ENCODE measurements at places on chromosomes 3 and 15.

DNA sequence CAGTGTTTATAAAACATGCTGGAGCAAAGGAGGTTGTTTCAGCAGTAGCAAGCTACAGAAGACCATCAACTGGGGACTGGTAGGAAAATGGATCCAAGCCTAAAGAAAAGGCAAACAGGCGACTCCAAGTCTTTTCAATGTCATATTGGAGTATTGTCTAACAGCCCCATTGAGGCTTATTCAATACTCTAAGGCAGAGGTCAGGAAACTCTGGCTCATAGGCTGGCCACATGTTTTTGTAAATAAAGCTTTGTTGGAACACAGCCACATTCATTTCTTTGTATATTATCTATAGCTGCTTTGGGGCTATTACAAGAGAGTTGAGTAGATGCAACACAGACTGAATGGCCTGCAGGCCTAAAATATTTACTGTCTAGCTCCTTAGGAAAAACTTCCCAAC is 77.5 kb downstream of the RPL22L1 start:
- no peak for DNase-seq

GRCh38 chr3:45972534-45973402 is 22.9 kb downstream of the FYCO1 start:
- no peak for DNase-seq

GRCh38 chr3:29301332-29302019 is 20.6 kb downstream of the RBMS3 start:
- DNase-seq, result no peak

DNA sequence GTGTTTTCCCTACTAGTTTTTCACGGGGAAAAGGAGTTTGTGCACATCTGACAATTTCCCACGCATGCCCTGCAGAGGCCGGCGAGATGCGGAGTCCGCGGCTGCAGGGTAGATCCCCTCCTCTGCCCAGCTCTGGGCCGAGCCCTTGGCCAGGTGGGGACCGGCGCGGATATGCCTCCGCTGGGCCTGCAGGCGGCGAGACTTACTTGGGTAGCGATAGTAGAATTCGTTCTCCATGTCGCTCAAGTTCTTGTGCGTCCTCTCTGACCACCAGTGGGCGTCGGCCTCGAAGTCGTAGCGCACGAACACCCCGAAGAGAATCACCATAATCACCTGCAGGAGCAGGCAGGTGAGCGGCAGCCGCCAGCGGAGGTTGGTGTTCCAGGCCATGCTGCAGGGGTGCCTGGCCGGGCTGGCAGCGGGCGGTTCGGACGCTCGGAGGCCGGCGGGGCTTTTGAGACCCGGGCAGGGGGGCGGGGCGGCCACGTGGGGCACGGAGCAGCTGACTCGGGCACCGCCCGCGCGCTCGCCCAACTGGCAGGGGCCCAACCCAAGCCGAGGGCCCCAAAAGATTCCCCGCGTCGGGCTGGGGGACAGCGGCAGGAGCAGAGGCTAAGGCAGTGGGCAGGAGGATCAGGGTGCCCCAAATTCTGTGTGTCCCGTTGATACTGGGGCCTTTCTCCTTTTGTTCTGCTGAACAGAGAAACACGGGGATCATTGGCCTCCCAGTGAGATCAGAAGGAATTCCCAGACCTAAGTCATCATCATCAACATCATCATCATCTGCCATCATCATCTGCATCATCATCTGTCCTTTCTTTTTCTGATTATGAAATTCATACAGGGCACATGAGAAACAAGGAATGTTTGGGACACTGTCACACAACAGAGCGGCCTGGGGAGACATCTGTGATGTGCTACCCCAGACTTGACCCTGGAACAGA is at the start of gene RHCG:
TSS of gene RHCG (minus strand) at position 429 of the 944 bp plus-strand sequence. CDS start at position 390, 39 bp downstream.
- no peak for DNase-seq

DNA sequence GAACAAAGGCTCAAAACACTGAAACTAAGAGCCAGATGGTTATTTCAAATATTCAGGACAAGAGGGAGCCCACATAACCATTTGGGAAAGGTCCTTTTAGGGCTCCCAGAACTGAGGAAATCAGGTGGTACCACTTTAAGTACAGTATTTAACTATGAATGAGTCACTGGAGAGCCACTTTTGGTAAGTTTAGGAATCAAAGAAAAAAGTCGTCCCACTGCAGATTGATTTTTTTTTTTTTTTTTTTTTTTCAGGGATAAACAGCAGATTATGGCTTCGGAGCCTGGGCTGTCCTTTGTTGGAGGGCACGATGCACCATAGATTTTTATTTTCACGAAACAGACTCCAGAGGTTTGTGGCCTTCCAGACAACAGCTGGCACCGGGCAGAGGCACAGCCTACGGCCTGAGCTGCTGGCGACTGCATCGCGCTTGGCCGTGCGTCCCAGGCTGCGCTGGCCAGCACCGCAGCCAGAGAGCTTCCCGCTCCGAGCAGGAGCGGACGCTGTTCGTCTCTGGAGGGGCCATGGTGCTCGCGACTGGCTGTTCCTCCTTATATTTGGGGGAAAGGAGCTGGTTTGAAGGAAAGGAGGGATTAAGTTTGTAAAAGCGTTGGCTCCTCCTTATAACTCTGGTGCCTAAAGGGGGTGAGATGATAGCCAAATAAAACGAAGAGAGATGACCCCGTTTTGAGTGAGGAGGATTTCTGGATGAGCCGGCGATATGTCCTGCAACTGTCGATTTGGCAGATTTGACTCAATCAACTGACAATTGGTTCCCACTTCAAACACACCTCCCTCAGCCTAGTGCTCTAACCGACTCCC is 152.9 kb upstream of the GOLIM4 start:
- no peak for DNase-seq

- DNase-seq, result no peak
These were observed 210.9 kb upstream of the TOPAZ1 start for GRCh38 chr3:44030687-44031305.

DNA sequence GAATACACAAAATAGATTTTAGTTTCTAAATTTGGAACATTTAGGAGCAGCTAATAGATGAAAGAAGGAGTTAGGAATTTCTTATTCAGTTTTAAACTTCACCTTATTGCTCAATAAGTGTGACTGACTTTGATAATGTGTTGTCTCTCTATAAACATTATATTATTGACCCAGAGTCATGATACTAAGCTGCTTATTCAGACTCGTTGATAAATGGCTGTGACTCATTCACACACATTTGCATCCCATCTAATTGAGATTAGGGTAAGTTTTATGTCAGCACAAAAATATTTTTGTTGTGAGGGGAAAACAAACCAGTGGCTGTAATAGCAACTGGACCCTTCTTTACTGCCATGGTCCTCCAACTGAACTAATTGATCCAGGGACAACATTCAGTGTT is 137.6 kb downstream of the GOLIM4 start:
- DNase-seq, result no peak

DNA sequence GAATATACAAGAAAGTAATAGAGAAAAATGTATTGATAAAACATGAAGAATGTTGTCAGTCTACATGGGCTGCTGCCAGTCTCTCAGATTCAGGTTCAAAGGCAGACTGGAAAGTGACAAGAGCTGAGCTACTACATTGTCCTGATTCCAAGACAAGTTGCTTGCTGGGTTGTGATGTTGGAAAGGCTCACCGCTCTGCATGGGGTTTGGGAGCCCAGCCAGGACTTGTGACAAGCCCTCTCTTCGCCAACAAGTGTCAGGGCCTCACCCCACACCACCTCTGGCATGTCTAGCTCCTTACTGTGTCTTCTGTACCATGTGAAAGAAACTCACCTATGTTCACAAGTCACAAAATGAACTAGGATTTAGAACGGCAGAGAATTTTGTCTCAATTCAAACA is 43.0 kb upstream of the SH3GL3 start:
- no peak for DNase-seq

- DNase-seq, result no peak
These were observed 1.5 kb upstream of the CLK3 start for GRCh38 chr15:74613953-74614743.

- no peak for DNase-seq
These were observed 96.4 kb downstream of the MYH15 start for GRCh38 chr3:108414007-108414406.

- DNase-seq, result no peak
These were observed 234.0 kb downstream of the RPLP1 start for GRCh38 chr15:69686626-69687025.

All from stimulated activated CD4-positive, alpha-beta T cell treated with anti-CD3 and anti-CD28 coated beads, Interleukin-15, amount 100 ng/mL, for 1 hour (primary cell).